CD4-positive, alpha-beta T cell treated with Interleukin-6 for 4 hours (primary cell): ENCODE measurements at places on chromosomes 12 and 14.

DNA sequence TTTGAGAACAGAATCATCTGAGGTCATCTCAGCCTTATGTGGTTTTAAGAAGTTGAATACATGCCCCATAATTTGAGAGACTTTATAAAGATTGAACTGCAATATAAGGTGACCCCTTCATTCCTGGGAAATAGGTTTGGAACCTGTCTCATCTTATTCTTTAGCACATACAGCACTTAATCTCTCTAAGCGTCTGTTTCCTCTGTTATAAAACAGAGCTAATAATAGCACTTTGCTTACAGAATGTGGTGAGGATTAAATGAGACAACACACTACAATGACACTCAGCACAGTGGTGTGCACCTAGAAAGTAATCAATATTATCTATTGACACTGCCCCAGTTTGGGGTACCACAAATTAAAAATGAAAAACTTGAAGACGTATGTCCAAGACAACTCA lies 102.1 kb downstream of the DUSP6 start:
- DNase-seq: no peak

DNA sequence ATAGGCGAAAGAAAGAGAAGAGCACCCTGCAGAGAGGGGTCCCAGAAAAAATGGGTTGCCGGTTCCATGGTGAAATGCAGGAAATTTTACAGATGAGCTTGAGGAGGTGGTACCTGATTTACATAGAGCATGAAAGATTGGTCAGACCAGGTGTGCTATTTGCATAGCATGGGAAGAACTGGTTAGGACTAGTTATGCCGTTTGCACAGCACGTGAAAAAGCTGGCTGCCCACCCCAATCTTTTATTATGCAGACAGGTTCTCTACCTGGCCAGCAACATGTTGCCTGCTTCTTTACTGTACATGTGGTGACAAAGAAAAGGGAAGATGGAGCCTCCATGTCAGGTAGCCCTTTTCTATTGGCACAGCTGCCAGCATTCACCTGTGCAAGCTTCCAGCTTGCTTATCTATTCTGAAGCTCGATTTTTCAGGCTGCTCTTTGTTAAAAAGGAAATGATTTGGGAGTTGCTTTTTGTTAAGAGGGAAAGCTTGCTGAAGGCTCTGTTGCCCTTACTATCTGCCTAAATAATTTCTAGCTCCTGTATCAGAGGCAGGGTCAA lies 62.9 kb upstream of the ELK3 start:
- no peak for DNase-seq

- DNase-seq: no peak
These were observed 240.4 kb upstream of the MGAT4C start for GRCh38 chr12:86496595-86496994.

DNA sequence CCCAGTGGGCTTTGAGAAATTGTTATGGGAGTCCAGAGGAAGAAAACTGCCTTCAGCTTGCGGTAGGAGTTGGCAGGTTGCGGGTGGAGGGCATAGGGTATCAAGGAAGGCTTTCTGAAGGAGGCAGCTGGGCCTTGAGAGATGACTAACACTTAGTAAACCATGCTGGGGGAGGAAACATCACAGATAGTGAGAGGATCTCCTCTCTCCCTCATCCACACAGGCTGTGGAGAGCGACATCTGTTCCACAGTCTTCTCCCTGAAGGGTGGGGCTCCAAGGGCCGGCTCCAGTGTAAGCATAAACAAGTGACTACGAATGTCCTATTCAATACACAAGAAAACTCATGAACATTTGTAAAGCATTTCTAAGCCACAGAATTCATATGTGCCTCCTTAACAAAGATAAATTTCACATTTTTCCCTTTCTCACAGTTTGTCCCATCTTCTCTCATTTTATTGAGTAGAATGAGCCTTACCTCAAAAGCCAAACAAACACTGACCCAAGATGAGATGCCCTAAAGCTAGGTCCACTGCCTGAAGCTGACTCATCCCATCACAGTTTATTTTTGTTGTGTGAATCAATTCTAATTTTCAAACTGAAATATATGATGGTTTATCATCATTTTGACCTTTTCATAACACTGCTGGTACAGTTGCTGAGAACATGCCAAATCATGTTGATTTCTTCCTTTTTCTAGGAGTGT lies 227.9 kb downstream of the SLC25A21 start:
- DNase-seq: no peak

DNA sequence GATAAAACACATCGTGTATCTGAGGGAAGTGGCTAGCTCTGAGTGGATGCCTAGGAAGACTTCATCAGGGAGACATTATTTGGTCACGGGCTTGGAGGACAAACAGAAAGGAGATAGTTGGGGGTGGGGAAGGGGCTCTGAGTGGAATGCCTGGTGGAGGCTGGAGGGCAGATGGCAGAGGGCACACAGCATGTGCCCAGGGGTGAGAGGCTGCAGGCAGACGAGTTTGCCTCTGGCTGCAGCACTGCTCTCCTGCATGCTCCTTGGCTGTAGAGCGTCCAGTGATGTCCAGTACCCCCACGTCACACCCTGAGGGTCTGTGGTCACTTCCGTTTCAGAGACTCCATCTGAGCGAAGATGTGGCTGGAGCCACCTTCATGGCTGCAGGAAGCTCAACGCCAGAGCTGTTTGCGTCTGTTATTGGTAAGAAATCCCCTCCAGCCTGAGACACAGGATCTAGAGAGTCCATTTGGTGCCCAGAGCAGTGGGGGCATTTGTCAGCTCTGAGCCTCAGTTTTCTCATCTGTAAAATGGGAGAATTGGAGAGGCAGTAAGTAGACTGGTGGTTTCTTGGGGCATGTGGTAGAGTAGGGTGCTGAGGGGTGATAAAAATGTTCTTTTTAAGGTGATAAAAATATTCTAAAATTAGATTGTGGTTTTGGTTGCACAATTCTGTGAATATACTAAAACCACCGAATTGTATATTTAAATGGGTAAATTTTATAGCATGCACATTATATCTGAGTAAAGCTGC lies 71.7 kb upstream of the RIN3 start:
- no peak for DNase-seq

DNA sequence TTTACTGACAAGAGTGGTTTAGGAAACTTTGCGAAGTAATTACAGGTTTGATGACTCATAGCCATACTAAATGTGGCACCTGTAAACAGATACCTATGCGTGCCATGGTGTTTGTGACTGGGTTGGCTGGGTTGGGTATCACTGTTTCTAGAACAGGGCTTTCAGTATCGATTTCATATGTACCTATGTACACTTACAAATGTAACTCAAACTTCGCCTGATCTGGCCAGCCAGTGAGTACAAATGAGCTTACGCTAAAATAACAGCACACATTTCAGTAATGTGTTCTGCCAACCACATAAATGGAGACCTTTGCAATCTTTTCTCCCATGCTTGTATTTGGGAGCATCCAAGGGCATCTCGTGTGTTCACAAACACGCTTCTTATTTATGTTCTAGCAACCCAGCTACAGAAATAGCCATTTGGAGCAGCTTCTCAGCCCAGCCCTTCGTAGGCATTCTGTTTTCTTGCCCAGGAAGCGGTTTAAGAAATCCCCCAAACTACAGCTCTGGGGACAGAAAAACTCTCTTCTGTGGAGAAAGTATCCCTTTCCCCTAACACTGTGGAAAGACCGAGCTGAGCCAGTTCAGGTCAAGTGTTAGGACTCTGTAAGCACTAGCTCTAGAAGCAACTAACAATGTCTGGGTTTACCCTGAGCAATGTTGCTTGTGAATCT lies 42.3 kb upstream of the MDM1 start:
- peak; percentile 70 for DNase-seq

- no peak for DNase-seq
These were observed 97.0 kb downstream of the PHETA1 start for GRCh38 chr12:111271674-111272418.

DNA sequence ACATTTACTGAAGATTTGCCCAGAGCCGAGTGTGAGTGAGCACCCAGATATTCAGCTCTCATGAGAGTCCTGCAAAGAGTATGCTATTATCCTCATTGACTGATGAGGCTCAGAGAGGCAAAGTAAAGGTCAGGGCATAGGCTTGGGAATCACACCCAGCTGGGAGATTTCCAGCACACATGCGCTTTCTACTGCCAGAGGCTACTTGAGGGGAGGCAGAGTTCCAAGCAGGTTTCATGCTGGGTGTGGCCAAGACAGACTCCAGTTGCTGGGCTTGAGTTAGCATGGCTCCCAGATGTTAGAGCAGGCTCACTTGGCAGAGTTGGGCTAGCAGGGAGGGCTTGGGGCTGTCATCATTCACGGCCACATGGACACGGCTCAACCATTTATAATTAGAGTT lies 14.4 kb upstream of the FAM181A start:
- DNase-seq: no peak
